Stimulated activated CD8-positive, alpha-beta memory T cell treated with anti-CD3 and anti-CD28 coated beads, Interleukin-2, amount 100 ng/mL, for 48 hours (primary cell): ENCODE measurements at places on chromosomes 2 and 18.

GRCh38 chr2:54947136-54947535 lies 103.1 kb downstream of the RTN4 start:
- no peak for DNase-seq

- no peak for DNase-seq
These were observed at the start of gene POMC for GRCh38 chr2:25168256-25169072. Gene POMC, minus strand, starts transcription at chr2:25168580. Its CDS starts 3,808 bp downstream, at chr2:25164772.

DNA sequence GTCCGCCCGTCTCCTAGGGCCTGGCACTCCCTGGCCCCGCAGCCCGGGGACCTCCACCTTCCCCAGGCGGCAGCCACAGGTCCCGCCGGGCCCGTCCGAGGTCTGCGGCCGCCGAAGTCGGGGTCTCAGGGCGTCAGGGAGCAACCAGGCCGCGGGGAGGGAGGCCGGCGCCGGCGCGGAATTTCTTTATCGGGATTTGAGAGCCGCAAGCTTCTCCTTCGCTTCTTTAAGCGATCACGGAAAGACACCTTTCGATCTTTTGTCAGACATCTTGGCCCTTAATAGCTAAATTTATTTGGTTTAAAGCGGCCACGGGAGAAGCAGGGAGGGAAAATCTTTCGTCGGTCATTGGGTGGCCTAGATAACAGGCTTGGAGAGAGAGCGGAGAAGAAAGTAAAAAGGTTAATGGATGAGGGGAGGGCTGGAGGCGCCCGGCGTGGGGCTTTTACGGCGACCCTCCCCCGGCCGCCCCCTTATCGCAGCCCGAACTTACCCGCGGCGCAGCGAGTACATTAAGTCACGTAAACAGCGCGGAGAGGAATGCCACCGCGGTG lies 4.3 kb upstream of the GATA6 start:
- no peak for DNase-seq

- DNase-seq, result no peak
These were observed 69.7 kb upstream of the CAB39 start for GRCh38 chr2:230642966-230643365.

- no peak for DNase-seq
These were observed 18.0 kb downstream of the PARD6G start for GRCh38 chr18:80229363-80229762.

GRCh38 chr2:46615986-46616485 lies 136.7 kb downstream of the TMEM247 start:
- DNase-seq, result no peak

DNA sequence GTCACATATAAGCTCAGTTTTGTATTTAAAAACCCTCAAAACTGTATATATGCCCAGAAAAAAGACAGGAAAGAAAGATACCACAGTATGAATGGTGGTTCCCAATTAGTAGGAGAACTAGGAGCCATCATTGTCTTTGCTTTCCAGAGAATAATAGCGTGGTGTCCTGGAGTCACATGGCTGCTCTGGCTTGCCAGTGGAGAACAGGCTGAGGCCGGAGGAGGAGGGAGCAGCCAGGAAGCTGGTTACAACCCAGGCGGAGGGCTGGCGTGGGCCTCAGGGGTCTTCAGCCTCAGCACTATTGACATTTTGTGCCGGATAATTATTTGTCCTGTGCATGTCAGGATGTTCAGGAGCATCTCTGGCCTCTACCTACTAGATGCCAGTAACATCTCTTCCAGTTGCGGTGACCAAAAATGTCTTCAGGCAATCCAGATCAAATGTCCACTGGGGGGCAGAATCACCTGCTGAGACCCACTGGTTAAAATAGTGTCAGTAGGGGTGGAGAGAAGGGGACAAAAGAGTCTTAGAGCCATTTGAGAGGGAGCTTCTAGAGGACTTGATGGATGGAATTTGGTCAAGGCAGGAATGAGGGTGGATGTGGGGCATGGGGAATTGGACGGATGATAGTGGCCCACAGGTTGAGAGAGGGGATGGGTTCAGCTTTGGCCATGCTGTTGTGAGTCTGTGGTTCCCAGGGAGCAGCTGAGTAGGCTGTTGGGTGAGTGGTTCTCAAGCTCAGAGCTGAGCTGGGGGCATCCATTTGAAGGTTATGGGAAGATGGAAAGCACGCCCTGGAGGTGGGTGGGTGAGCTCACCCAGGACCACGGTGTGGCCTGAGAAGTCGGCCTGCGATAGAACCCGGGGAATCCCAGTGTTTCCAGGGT lies 144.9 kb downstream of the AGAP1 start:
- DNase-seq, result no peak

DNA sequence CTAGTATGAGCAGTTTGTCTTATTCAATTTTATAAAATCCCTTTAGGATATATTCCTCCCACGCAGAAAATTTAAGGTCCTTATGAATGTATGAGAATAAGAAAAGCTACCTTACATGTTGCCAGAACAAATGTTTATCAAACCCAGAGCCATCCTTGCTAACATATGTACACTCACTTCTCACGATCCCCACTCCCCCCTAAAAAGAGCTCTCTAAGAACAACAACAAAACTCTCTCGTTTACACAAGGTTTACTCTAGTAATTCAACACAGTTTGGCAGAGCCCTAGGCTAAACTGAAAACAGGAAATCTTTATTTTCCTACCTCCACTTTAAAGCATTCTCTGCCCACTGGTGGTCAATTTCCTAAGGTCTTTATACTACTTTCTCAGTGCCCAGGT lies 504.9 kb downstream of the ZEB2 start:
- DNase-seq, result no peak
